A549 treated with RU486 at 1 μM for 4 hours (cell line): ENCODE measurements at places on chromosomes 12 and 14. TPM values are rescaled to one million over a fixed set of nuclear protein-coding genes. Genes with fewer than 3 reads are reported as not detected.

Gene TC2N
- total RNA-seq: 0.51 to 0.72 TPM (median 0.65 TPM) in 5 replicates

Gene STAB2
- total RNA-seq: not detected in 5 replicates

Gene PPM1H
- 6.9 to 8.8 TPM (median 7.2 TPM) in 5 replicates for total RNA-seq

Gene SLCO1A2
- total RNA-seq: 0.02 TPM in 1 of 5 replicates, not detected in the others
